ENCODE measurements at places on chromosomes 12 and 14.

- no peak for DNase-seq
Measured at GRCh38 chr14:49769581-49770211, 1.7 kb downstream of the KLHDC2 start.

- no peak for DNase-seq
Measured at GRCh38 chr14:93751946-93752655, 36.2 kb downstream of the PRIMA1 start.

DNA sequence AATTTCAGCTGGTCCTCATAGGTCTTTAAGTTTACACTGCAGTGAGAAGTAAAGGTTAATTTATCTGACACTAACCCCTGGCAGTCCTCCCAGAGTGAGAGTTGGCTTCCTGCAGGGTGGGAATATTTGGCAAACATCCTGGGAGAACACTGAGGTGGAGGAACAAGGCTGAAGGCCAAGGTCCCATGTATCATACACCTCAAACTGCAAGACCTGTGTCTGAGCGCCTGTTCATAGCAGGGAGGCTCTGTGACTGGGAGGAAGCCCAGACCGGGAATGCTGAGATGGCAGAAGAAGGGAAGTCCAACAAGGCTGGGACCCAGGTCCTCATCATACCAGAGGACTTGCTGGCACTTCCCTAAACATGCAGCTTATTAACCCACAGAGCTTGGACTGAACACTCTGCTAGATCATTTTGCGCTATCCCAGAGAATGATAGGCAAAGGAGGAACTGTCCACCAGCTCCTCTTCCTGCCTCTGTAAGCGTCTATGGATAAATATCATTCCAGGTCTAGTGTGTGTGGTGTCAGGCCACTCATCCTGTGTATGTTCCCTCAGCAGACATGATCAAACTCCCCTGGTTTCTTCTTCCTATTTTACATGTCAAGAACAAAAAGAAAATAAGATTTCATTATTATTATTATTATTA lies 199.6 kb upstream of the CNOT2 start:
- no peak for DNase-seq

DNA sequence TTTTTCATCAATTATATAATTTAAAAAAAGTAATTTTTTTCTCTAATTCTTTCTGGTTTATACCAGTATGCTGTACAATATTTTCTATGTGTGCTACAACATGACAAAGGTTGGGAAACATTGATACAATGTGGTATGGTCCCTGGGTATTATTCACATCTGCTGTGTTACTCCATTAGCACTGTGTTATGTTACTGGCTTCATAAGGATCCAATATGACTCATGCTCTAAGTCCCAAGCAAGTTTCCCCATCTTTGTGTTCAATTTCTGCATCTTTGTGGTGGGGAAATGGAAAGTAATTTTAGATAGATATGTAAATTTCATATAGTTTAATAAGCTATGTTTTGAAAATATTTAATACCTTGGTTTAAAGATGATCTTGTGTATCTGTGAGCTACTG lies 35.8 kb downstream of the FBXO33 start:
- DNase-seq = peak; percentile 32

GRCh38 chr14:87935886-87936285 lies 57.1 kb downstream of the GALC start:
- no peak for DNase-seq

DNA sequence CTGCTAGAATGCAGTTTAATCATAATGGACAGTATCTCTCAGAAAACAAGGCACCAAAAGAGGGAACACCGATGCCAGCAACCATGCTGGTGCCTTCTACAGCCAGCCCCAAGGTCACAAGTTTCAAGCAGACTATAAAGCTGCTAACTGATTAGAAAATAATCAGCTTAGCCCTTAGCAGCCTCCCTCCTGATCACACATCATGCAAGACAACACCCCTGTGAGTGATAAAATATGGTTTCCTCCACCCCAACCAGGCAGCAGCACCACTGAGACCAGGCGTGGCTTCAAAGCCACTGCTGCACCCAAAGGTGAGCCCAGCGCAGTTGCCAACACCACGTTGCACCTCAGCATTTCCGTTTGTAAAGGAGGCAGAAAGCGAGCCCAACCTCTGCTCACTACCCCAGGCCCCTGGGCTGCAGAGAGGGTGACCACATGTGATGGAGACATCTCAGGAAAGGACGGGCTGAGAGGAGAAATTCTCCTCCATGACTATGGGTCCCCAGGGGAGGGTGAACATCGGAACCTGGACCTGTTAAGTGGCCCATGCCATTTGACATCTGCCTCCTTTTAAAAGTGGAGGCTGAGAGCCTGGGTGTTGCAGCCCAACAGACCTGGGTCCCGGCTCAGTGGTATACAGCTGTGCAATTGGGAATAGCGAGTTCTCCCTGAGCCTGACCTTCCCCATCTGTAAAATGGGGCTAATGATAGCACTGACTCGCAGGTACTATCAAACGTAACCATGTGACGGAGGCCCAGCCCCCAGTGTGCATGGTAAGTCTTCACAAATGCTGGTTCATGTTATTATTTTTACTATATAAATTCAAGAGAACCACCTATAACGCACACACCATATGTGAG lies 11.5 kb downstream of the ZFP36L1 start:
- no peak for DNase-seq

- DNase-seq = no peak
Measured at GRCh38 chr12:49541911-49542505, 3.2 kb downstream of the KCNH3 start.

GRCh38 chr14:37598747-37599506 lies 3.5 kb downstream of the TTC6 start:
- DNase-seq = no peak

- DNase-seq = no peak
Measured at GRCh38 chr12:45475594-45475993, 253.9 kb upstream of the ARID2 start.

GRCh38 chr14:22887990-22888378 lies 5.0 kb downstream of the REM2 start:
- DNase-seq = no peak

- peak; percentile 66 for DNase-seq
Measured at GRCh38 chr12:32549675-32550079, 129.4 kb upstream of the DNM1L start.

DNA sequence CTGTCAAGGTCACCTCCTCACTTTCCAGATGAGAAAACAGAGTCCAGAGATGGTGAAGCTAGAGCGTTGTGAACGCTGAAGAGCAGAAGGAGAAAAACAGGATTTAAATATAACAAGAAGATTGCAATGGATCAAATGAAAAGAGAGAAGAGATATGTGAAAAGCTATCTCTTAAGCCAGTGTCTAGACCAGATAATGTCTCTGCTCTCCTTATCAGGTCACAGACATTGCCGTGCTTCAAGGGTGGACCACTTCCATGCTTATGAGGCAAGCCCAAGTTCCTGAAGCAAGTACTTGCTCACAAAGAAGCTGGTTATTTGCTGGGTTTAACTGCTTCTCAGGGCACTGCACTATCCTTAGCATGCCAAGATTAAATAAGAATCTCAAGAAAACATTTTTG lies 31.6 kb upstream of the FRS2 start:
- no peak for DNase-seq

- DNase-seq = peak; percentile 72
Measured at GRCh38 chr12:27524839-27525753, 1.1 kb downstream of the PPFIBP1 start.

GRCh38 chr12:82132390-82132789 lies 225.8 kb downstream of the CCDC59 start:
- no peak for DNase-seq

GRCh38 chr14:35240231-35240630 lies 52.0 kb upstream of the PSMA6 start:
- DNase-seq = no peak

DNA sequence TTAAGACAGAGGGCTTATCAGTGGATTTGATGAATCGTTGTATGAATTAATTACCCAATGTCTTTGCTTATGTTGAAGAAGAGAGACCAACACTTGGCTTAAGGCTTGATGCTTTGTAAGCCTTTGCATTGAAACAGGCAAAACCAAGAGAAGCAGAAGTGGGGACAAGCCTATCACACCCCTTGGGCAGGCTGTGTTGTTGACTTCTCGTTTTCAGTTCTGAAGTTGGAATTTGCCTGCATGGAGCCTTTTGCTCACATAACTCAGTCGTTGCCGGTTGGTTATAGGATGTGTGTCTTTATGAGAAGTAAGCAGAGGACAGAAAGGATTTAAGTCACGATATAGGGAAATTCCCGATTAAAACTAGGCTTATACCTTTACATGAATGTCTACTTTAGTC lies 94.7 kb downstream of the CCDC92 start:
- DNase-seq = no peak

DNA sequence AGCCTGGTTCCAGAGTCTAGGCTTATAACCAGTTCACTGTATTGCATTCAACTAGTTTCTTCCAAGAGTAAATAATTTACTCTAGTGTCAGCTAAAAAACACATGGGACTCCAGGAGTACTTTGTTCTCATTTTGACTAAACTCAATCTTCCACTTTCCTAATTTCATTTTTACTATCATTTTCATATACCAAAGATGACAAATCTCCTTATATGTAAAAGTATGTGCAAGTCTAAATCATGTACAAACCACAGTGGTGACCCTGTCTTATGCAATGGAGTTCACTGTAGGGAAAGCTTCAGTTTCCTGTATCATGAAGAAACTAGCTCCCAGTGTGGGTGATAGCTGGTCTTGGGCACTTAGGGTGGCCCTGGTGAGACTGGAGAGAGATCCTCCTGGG lies 151.6 kb downstream of the HELB start:
- no peak for DNase-seq

DNA sequence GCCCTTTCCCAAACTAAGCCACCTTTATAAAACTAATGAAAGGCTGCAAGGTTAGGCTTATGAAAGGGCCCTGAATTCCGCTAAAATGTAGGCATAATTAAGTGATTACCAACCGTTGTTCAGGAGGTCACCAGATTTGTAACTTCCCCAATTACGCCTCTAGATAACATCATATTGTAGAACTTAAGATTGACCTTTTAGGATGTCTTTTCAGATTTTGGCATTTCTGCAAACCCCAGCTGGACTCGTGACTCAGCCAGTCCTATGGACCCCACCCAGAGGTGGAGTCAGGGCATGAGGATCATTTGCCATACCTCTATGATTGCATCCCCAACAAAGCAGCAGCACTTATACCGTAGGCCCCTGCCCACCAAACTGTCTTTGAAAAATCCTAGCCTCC lies 3.7 kb upstream of the LPCAT3 start:
- peak; percentile 31 for DNase-seq

GRCh38 chr12:57101892-57102695 lies 9.1 kb downstream of the STAT6 start:
- peak; percentile 5 for DNase-seq

- no peak for DNase-seq
Measured at GRCh38 chr12:93174473-93174872, 203.3 kb upstream of the NUDT4 start.

DNA sequence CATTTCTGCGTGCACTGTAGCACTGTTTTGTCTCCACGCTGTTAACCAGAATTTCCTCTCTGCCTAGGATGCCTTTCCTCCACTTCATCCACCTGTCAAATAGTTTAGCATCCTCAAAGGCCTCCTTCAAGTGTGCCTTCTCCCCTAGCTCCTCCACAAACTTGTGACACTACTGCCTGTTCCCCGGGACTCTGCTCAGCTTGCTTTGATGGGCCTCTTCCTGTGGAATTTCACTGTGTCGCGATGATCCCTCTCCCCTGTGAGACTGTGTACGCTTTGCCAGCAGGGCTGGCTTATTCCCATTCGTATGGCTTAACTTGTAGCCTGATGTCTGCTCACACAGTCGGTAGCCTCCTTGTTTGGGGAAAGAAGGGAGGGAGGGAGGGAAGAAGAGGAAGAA lies 426.8 kb downstream of the VRK1 start:
- no peak for DNase-seq

- no peak for DNase-seq
Measured at GRCh38 chr14:54685286-54685845, 118.4 kb downstream of the SAMD4A start.

GRCh38 chr14:65840118-65840751 lies 427.7 kb downstream of the FUT8 start:
- no peak for DNase-seq

- no peak for DNase-seq
Measured at GRCh38 chr14:91521061-91521640, 11.0 kb upstream of the PPP4R3A start.

GRCh38 chr12:2052826-2053678 lies at the start of gene CACNA1C:
Gene CACNA1C, plus strand, starts transcription at chr12:2052987. Its CDS starts 576 bp downstream, at chr12:2053563.
- peak; percentile 94 for DNase-seq

DNA sequence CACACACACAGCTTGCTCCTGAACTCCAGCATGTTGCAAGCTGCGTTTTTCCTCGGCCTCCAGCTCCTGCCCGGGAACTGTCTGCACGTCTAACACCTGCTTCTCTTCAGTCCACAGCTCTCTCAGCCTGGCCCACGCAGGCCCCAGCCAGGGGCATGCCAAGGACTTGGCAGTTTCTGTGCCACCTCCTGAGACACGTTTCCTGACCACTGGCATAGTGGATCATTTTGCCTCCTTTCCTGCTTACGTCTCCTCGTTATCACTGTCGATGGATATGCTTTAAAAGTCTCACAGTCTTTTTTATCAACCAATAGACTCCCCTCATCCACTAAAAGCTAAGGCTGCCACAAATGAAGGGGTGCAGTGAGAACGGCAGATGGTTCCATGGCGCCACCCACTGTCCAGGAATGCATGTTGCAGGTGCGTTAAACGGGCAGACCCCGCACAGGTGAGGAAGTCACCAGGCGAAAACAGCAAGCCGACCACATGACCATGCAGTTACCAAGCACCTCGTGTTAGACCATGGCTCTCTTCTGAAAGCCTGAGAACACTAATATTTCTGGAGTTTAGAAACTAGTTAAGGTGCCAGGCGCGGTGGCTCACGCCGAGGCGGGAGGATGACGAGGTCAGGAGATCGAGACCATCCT lies 14.7 kb upstream of the TEAD4 start:
- DNase-seq = peak; percentile 53

DNA sequence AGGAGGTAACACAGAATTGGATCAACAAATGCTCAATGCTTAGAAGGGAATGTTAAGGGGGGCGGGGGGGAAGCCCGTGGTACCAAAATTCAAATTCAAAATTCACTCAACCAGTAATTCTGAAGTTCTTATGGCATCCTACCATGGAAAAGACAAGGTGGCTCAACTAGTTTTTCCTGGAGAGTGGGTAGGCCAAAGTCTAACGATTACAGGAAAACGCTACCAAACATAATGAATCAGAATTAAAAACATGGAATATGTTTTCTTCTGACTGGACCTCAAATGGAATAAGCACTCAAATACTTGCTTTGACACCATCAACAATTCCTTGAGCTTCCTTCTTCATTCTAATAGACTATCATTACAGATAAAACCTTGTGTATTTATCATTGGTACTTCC lies 2.3 kb downstream of the NACA start:
- DNase-seq = no peak

DNA sequence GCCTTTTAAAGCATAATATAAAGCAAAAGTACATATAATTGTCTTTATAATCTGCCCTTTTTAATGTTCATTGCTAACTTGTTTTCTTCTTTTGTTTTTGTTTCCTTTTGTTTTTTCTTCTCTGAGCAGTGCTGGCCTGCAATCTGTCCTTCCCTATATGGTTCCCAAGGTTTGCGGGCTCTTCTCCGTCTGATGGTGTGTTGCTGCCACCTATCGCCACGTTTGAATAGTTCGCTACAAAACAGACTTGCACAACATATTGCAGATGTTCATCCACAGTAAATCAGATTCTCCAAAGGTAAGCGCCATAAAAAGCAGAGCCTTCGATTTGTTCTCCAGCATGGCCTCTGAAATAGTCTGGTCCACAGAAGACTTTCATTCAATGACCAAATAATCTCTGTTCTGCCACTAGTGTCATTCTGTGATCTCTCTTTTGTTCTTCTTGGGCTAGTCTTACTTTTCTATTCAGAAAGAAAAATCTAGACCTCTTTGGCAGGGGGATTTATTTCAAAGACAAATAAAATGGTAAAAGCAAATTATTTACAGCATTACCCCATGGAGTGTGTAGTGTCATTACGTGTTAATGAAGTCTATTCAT lies 33.5 kb downstream of the C12orf50 start:
- peak; percentile 75 for DNase-seq

All from AG20443 (cell line).